GM19239 (cell line): ENCODE measurements at places on chromosomes 2 and 18.

DNA sequence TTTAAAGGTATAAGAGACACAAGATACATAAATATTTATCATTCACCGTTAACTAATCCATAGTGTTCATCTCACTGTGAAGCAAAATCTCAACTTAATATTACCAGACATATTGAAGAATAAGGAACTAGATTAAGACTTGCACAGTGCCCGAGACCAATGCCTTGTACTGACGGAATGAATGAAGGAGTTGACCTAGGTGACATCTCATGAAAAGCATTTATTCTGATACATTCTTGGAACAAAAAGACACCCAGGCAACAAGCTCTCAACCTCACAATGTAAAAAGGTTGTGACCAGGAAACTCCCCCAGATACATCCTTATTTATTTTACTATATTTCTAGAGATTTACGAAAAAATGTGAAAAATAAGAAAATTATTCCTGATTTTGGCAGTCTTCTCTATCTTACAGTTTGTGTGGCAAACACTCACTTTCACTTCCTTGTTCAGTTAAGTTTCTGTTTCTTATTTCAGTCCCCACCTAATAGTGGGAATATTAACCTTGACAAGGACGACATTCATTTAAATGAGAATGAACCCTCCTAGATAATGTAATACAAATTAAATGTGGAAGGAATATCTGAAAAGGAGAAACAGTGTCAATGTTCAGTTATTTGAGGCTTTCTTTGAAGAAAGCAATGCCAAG is 28.4 kb downstream of the M1AP start:
- DNase-seq: no peak

- DNase-seq: no peak
Measured at GRCh38 chr18:35076135-35076924, 35.1 kb downstream of the MAPRE2 start.

- no peak for DNase-seq
Measured at GRCh38 chr2:214742119-214742518, 67.4 kb downstream of the BARD1 start.

DNA sequence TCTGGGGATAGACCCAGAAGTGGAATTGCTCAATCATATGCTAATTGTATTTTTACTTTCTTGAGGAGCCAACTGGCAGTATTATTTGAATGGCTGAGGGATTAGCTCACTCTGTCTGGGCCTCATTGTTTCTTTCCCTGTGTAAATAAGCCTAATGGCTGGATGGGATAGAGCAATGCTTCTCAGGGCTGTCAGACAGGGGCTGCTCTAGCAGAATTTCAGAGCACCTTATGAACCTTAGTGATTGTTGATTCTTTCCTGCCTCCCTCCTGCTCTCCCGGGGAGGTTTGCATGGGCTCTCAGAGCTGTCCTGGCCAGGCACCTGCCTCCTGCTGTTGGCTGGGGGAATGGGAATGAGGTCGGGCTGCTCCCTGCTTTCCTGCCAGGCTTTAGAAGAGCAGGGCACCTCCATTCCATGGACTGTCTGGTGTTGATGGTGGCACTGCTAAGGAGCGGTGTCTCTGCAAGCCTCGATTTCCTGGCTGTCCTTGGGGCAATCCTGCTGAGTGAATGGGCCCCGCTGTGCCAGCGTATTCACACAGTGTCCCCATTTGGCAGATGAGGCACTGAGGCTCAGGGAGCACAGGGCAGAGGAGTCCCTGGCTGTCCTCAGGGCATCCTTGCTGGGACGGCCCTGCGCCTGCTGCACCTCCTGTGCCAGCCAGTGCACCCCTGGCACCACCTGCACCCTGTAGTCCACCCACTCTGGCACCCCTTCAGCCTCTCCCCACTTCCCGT is 468.2 kb upstream of the HS6ST1 start:
- DNase-seq: no peak

GRCh38 chr2:217142649-217143266 is 282.9 kb upstream of the TNP1 start:
- no peak for DNase-seq

- DNase-seq: no peak
Measured at GRCh38 chr2:218387369-218388194, 5.5 kb downstream of the SLC11A1 start.

GRCh38 chr2:105786231-105787230 is 41.8 kb downstream of the NCK2 start:
- DNase-seq: no peak

DNA sequence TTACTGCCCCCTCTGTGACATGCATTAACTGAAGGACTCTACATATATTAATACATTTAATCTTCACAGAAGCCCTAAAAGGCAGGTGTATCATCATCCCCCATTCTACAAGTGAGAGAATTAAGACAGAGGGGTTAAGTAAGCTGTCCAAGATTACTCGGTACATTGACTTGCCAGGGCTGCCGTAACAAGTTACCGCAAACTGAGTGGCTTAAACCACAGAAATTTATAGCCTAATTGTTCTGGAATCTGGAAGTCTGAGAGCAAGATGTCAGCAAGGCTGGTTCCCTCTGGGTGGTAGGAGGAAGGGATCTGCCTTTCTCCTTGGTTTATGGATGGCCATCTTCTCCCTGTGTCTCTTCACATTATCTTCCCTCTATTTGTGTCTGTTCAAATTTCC is 605.5 kb downstream of the EPHA4 start:
- no peak for DNase-seq

- no peak for DNase-seq
Measured at GRCh38 chr2:217160978-217161973, 301.4 kb upstream of the TNP1 start.

DNA sequence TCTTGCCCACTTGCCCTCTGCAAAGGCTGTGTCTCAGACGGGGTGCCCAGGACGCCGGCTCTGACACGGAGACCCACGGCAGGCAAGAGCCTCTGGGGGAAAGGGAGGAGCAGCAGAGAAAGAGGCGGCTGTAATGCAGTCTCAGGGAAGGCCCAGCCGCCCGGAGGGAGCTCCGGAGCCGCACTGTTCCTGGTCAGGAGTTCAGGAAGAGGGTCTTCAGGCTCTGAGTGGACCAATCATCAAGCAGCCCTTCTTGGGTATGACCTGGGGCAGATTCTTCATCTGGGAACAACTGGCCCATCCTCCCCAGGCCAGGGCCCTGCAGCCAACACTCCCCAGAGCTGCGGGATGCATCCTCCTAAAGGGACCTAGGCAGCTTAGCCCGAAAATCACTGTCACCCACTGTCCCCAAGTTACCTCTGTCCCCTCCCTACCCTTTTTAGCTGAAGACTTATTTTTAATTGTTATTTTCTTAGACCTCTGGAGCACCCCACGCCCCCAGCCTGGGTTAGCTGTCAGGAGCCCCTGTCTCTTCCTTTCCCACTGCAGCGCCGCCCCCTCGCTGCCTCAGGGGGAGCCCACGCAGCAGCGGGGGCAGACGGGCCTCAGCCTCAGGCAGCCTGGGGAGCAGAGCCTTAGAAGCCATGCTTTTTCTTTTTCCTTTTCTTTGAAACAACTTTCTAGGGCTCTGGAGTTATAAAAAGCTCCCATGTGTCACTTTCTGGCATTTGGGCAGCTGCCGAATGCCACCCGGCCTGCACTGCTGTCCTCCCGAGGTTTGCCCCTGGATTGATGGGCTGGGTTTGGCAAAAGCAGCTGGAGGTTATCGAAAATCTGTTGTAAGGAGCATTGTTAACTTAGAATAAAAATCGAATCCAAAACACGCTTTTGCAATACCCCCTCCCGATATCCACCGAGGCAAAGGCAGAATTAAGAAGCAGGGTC is 644 bp upstream of the NEU2 start:
- DNase-seq: no peak

DNA sequence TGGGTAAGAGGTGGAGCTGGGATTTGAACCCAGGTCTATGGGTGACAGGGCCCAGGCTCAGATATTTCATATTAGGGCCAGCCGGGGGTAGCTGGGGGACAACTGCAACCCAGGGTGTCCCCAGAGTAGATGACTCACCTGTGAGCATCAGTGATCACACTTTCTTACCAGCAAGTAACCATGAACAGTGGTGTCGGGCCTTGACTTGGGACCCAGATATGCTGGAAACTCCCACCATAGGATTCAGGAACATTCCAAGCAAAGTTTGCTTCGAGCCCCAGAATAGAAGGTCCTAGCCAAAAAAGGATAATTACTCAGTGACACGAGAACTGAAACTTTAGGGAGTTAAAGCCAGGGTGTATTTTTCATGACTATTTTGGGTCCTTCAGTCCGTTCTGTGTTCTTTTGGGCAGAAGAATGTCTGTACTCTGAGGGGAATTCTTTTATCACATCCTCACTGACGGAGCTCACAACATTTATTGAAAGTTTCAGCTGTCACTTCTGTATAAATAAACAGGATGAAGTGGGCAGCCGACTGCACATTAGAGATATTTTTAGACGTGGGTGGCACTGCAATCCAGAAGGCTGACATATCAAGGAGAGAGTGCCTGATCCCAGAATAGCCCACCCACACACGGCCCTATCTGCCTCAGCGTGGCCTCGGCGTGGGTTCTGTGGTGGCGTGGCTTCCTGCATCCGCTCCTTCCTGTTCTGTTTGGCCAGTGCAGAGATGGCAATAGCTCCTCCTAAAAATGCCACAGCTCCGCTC is 45.6 kb downstream of the RAMP1 start:
- no peak for DNase-seq

- no peak for DNase-seq
Measured at GRCh38 chr2:11764359-11764758, 17.9 kb downstream of the LPIN1 start.

DNA sequence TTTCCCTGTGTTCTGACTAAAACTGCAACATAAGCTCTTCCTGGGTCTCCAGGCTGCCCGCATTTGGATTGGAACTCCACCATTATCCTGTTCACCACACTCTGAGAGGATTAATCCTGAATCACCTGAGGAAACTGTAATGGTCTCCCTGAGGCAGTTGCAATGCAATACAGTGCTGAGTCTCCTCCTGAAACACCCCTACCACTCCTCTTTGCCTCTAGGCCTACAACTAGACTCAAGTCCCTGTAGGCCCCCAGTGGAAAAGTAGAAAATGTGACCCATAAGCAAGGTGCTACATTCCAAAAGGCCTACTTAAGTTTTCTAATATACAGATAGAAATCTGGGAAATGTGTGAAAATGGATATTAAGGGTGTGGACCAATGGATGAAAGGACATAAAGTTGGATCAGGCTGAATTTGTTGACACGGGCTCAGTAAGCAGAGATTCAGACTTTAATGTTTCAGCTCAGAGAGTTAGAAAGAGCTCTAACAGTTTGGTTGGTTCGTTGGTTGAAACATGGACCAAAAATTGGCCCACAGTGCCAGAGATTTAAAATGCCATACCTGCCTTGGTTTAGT is 222.3 kb upstream of the ZC3H15 start:
- DNase-seq: no peak

GRCh38 chr18:3998698-3999333 is 456.3 kb downstream of the DLGAP1 start:
- no peak for DNase-seq

- DNase-seq: no peak
Measured at GRCh38 chr2:111117598-111118480, 2.9 kb upstream of the BCL2L11 start.

DNA sequence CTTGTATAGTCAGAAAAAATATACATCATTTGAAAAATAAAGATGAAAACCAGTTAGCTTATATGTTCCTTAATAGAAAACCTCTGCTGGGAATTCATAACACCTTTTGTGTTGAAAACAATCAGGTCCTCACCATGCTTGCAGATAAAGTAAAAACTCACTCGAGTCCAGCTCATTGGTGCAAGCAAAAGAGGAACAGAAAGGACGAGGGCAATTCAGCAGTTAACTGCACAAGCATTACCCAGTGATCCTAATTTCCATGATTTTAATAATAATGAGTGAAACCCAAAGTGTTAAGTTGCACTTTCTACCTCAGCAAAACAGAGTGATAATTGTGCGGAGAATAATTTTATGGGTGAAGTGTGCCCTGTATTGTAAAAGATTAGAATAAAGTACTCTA is 839.9 kb downstream of the BCL11A start:
- DNase-seq: no peak

GRCh38 chr2:241759067-241759807 is 17.4 kb upstream of the GAL3ST2 start:
- no peak for DNase-seq

GRCh38 chr2:241540771-241541561 is 17.6 kb upstream of the BOK start:
- DNase-seq: no peak

GRCh38 chr18:29154758-29155725 is 978.1 kb upstream of the CDH2 start:
- DNase-seq: no peak

- DNase-seq: no peak
Measured at GRCh38 chr2:97673182-97673914, 3.8 kb downstream of the C2orf92 start.

DNA sequence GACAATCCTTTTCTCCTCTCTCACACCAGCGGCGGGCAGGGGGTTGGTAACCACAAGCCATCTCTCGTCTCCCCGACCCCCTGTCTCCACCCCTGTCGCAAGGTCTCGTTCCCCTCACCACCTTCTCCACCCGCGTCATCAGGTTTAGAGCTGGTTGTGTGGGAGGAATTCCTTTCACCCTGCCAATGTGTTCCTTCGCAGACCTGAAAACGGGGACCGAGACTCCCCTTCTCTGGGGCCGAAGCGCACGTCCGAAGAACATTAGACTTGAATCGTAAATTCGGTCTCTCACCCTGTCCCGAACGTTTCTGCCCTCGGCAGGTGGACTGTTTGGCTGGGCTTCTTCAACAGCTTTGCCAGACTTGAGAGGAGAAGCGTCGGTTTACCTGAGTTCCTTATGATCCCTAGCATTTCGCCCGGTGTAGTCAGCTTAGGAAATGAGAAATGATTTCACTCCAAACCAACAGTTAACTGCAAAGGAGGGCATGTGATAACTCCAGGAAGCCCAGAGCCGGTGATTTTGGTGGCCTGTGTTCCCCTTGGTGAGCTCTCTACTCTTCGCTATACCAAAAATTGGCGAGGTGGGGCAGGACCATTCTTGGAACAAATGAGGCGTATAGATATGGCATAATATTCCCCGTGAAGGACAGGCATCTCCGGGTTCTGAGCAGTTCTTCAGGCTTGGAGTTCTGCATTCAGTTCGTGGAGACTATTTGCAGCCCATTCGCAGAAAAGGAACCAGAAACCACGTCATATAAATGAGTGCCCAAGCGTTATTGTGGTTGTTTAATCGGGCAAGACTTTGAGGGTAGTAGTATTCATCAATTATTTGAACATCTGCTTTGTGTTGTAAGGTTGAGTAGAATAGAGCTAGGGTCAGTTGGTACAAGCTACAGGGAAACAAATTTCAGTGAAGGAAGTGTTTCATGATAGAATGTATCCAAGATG is 694 bp downstream of the CFAP36 start:
- no peak for DNase-seq

GRCh38 chr2:183383854-183384253 is 259.6 kb downstream of the NUP35 start:
- no peak for DNase-seq

- DNase-seq: no peak
Measured at GRCh38 chr2:239220981-239221396, 179.8 kb downstream of the HDAC4 start.
